Activated CD8-positive, alpha-beta T cell treated with anti-CD3 and anti-CD28 coated beads, Interleukin-2, amount 10 ng/mL, durations not matched to agents 7 days and 5 days (primary cell): ENCODE measurements at places on chromosomes 5 and 9.
A peak's percentile ranks its signal among the peaks of the same experiment; 100 is the strongest.

DNA sequence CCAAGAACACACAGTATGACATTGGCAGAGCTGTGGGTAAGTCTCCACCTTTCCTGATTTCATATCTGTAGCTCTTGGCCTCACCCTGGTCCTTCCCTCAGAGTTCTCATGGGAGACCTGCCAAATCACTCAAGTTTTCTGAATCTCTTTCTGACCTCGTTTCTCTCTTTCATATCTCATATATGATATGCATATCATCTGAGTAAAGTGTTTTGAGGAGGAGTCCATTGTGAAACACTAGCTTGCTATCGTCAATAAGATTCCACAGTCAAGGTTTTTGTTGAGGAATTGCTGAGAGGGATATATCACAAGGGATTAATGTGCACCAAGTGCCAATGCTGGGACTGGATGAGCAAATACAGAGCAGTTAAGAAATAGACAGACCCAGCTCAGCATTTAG is 739.2 kb downstream of the BRINP1 start:
- no peak for DNase-seq

- DNase-seq = no peak
Observed at GRCh38 chr5:171841984-171842776, 56.6 kb downstream of the SMIM23 start.

DNA sequence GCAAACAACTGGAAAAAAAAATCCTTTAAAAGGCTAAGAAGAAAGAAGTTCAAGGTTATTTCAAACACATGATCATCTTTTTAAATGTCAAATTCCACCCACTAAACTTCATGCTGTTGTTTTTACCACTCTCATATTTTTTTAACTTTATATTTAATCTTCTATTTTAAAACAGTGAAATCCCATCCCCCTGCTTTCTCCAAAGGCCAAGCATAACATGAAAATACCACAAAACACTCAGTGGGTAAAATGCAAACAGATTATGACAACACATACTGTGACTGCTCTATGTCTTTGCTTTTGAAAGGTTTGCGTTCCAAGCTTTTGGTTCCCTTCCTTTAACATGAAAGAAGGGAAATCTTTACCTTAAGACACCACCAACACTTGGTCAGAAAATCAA is 127.6 kb downstream of the SNCAIP start:
- no peak for DNase-seq

DNA sequence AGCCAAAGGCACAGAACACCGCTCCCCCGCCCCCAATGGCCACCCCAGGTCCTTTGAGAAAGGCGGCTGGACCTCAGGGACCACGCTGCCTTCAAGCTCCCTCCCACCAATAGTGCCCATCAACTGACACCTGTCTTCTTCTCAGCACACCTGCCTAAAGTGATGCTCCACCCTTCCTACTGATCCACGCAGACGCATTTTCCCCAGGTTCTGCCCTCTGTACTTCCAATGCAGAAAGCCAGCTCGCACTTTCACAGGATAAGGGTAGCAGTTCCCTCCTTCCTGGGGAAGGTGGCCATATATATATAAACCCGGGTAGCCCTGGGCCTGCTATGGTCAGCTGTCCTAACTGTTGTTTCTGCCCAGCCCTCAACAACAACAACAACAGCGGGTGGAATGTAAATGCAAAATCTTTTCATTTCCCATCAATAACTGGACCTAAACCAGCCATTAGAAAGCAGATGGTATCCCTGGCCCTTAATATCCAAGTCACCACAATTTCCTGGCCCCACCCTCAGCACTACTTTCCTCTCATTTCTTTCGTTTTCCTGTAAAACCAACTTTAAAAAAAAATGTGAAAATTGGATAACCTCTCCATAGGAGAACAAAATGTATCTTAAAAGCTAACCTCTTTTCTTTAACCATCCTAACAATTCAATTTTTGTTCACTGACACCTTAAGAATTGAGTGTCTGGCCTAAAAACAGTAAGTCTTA is 1.7 kb downstream of the GOLM1 start:
- DNase-seq = no peak

GRCh38 chr5:67746103-67746502 is 469.5 kb upstream of the PIK3R1 start:
- DNase-seq = no peak

DNA sequence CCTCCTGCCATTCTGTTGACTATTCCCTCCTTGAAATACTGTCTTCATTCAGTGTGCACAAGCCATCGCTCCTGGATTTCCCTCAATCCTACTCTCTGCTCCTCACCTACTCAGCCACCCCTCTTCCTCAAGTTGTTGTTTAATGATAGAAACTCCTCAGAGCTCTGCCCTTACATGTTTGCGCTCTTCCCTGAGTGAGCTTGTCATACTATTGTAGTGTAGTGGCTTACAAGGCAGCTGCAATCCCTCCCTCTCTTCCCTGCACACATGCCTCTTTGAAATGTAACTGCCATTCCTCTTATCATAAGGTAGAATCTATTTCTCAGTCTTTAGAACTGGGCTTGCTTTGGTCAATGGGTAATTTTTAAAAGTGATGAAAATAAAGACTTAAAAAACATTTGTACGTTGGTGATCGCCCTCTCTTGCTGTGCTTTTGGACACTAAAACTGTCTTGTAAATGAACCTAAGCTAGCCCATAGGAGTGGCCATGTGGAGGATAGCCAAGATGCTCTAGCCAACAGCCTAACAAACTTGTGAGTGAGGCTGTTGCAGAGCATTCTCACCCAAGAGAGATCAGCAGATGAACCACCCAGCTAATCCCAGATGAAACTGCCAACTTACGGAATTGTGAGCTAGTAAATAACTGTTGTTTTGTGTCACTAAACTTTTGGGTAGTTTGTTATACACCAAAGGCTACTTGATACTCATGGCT is 18.1 kb upstream of the SMAD5 start:
- no peak for DNase-seq

DNA sequence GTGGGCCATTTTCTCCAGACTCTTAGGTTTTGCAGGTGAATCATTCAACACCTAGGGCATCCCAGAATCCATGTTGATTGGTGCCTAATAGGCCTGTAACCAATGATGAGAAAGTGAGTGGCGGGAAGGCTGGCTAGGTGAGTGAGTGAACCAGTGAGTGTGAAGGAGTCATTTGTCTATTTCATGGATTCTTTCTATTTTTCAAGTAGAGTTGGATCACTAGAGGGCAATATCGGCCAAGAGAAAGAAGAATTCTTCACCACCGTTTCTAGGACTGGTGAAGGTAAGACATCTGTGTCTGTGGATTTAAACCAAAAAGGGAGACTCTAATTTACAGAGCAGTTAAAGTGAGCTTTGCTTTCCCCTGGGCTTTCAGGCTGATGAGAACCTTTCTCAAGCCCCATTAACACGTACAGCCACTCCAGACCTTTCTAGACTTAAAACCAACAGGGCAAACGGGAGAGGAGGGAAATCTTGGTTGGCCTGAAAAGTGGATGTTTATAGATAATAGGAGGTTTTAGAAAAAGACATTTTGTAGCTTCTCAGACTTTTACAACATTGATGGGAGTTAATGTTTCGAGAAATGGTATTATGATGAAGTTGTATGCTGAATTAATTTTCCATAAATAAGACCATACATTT is 114.3 kb upstream of the IL12B start:
- DNase-seq = no peak

GRCh38 chr5:95927927-95928723 is 33.5 kb downstream of the ELL2 start:
- DNase-seq = no peak

GRCh38 chr9:128899566-128900322 is 17.8 kb downstream of the LRRC8A start:
- peak; percentile 53 for DNase-seq

DNA sequence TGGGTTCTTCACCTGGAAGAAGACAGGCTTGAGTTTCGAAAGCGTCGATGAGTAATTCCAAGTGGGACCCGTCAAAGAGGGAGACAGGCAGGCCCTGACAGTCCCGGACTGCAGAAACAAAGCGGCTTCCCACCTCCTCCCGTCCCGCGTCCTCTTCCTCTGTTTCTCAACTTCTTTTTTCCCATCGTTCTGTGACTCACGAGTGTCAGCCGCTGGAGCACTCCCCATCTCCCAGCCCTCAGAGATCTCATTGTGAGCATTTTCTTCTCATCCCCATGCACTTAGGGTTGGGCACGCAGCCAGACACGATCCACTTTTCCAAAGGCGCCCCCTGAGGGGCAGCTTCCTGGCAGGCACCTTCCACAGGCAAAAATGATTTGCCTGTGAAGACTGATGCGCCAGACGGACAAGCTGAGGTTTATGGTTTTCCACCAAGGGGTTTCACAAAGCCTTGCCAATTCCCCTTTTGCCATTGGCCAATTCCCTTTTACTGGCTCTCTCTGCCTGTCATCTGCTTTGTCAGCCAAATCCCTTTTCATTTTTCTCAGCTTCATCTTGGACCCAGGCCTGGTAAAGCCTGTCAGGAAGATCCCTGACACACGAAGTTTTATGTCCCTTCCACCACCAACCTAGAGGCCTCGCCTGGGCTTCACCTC is 86.5 kb upstream of the ANKRD55 start:
- no peak for DNase-seq
